ENCODE measurements at places on chromosomes 12 and 14.

DNA sequence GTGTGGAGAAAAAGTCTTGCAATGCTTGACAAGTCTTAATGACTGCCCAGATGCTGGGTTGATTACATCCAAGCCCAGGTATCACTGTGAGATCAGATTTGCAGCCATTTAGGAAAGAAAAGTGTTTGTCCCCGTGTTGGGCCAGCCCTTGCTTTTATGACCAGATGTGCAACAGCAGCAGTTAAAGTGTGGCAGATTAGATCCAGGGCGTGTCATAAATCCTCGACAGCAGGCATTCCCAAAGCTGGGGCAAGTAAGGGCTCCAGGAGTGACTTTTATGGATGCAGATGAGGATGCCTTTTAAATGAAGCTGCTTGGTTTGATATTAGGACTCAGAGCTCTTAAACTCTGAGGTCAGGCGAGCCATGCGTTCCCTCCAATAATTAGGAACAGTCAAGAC, 1.7 kb downstream of the SMOC1 start:
- no peak for DNase-seq

GRCh38 chr12:93183940-93184671, 193.6 kb upstream of the NUDT4 start:
- no peak for DNase-seq

- no peak for DNase-seq
These were observed 58.4 kb downstream of the PTHLH start for GRCh38 chr12:27913999-27914614.

DNA sequence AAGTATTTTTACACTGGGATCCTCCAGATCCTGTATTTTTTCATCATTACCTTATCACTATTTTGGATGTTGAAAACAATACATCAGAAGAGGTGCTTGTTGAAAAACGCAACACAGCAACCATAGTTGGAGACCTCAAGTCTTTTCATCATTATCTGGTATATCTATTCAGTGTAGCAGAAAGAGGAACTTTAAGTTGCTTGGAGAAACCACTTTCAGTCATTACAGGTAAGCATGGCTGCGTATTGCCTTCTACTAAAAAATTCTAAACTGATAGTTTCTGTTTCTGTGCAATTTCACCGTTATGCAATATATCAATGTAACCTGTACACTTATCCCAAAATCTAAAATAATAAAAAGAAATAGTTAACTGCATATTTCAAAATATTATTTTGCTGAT, 32.2 kb upstream of the PTPRQ start:
- DNase-seq: no peak

GRCh38 chr12:80041071-80041470, 58.3 kb upstream of the OTOGL start:
- DNase-seq: no peak

- DNase-seq: no peak
These were observed 237.2 kb downstream of the TTC8 start for GRCh38 chr14:89061696-89062095.

- DNase-seq: no peak
These were observed 61.1 kb downstream of the NCOR2 start for GRCh38 chr12:124506145-124506831.

DNA sequence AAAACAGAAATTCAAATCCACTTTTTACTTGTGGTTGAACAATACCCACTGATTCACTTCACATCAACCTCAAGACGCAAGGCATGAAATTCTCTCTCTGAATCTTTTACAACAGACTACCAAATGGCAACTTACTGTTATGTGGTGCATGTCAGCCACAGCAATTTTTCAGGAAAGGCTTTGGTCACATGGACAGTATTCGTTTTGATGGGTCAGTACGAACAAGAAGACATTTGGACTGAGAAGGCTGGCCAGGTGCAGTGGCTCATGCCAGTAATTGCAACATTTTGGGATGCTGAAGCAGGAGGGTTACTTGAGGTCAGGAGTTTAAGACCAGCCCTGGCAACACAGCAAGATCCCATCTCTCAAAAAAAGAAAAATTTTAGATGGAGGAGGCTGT, 144.0 kb downstream of the SEC23A start:
- DNase-seq: no peak

GRCh38 chr14:82528016-82528415, 994.4 kb upstream of the SEL1L start:
- DNase-seq: no peak

DNA sequence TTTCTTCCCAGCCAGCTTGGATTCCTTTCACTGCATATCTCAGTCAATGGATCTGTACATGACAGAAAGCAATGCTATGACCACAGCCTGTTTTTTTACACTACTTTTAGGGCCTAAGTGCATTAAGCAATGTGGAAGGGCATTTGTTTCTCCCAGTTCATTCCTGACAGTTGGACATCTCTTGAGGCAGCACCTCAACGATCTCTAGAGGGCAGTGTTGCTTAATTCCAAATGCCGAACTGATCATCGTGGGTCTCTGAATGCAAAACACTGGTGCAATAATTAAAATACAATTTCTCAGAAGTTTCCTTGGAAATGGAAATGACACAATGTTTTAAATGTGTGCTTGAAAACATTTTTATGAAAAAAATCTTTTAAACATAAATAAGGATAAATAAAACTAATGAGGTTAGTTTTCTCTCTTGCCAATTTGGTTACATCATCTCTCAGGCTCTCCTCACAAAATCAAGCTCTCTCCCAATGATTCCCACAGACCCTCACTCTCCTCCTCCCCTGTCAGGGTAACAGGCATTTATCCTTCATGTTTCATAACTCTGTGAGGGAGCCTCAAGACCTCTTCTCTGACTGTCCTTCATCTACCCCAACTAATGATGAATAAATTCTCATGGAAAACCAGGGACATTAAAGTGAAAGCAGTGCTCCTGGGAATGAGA, 192.4 kb upstream of the SLC16A7 start:
- no peak for DNase-seq

DNA sequence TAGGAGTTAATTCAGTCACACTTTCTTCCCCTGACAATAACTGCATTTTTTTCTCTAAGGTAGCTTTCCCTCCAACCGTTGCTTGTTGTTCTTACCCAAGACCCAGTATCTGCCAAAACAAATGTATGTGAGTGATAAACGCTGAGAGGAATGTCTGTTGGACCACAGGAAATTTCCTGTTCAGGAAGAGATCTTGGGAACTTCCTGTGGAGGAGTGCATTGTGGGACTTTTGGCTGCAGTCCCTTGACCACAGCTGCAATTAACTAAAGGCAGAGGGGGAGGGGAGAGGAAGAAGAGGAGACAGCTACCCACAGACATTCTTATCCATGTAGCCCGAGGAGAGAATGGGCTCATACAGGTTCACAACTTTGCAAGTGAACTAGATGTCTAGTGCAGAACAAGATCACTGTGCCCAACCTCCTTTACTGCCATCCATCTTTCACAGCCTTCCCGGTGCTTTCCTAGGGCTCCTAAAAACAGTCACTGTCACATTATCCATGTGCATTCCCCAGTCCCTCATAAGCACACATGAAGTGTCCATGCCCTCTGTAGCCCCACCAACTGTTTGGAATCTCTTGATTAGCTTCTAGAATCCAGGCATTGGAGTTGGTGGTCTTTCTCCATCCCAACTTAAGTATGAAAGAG, 149.5 kb downstream of the ETV6 start:
- no peak for DNase-seq

DNA sequence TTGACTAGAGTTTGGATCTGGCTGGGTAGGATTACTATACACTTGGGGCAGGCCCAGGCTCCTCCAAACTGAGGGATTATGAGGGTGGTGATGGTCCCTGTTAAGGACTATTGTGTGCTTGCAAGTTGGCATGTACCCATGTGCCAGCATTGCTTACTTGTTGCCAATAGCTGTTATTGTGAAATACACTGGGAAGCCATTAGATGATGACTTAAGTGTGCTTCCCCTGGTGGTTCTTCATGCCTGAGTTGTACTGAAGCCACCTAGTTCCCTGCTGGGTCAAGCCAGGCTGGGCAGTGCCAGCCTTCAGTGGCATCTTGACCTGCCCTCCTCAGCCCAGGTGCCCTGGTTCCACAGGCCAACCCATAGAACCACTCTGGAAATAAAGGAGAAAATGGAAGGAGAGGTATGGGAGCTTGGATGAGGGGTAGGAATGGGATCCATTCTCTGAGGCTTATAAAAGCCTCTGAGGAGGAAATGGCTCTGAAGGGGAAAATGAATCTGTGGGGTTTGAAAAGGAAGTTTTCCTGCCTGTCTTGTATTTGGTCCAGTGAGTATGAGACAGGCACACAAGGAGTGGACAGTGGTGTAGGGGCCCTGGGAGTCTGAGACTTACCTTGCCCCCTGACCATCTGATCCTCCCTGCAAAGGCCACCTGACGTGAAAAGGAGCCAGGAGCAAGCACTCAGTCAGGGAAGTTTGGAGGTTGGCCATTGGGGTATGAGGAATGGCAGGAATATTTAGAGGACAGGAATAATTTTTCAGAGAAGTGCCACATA, 724 bp downstream of the LTB4R start:
- no peak for DNase-seq

- DNase-seq: no peak
These were observed 17.4 kb downstream of the CLEC4C start for GRCh38 chr12:7729746-7730145.

GRCh38 chr14:51095854-51096823, 1.2 kb upstream of the TRIM9 start:
- no peak for DNase-seq

GRCh38 chr12:57545809-57546437, 1.1 kb downstream of the DCTN2 start:
- no peak for DNase-seq

DNA sequence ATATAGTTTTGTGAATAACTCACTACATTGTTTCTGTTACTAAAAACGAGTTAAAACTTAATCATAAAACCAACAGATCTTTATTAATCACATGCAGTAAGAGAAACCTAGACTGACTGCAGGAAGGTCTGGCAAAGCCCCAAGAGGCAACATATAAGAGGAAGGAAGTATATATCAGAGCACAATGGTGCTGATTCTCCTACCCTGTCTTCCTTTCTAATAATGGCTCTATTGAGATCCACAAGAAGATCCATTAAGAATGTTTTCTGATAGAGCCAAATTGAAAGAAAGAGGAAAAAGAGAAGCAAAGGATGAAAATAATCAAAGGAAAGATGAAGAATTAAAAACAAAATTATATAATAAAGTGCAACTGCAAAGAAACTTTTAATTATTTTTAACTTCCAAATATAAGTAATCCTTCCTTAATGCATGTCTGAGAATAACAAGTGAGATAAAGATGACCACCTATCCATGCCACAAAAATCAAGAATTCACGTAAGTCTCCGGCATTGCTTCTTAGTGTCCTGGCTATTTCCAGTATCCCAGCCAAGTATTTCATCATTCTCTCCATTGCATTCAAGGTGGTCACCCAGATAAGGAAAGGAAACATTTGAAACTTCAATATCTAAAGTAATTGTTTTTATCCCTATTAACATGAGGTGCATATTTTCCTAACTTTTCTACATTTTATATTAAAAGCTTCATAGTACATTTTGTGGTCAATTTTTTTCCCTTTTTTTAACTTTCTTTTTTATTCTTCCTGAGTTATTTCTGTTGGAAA, 62.2 kb downstream of the SOX5 start:
- no peak for DNase-seq

DNA sequence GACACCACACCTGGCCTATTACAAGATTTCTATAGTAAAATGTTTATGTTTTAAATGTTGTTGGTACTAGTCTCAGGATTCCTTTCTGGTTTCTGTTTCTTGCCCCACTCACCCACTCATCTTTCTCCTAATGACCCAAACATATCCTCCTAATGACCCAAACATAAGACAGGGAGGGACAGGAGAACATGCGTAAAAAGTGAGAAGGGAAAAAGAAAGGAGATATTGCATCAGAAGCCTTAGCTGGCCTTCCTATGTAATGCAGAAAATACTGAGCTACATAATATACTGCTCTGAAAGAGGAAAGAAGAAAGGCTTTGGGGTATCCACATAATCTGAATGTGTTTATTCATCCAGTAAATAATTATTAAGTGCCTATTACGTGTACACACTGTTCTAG, 104.6 kb upstream of the GPHB5 start:
- no peak for DNase-seq

- DNase-seq: no peak
These were observed 105.4 kb downstream of the PAPLN start for GRCh38 chr14:73342670-73343069.

GRCh38 chr14:23114120-23114458, 5.0 kb downstream of the CEBPE start:
- no peak for DNase-seq

GRCh38 chr12:133233993-133234564, 1.6 kb downstream of the ANHX start:
- DNase-seq: no peak

DNA sequence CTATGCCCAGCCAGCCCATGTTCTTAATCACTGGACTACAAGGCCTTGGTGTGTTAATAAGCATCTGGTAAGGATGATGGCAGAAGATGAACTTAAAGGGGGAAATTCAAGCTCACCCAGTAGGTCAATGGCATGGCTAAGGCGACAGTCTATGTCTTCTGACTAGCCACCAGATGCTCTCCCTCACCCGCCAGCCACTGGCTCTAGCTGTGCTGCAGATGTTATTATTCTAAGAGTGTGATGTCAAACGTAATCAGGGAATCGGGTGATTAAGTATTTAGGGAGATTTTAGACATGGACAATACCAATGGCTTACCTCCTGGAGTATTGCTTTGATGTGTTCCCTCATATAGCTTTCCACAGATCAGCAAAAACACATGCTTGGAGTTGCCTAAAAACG, 39.2 kb upstream of the MAX start:
- no peak for DNase-seq

- DNase-seq: no peak
These were observed 92.3 kb upstream of the TRHDE start for GRCh38 chr12:72179841-72180240.

- DNase-seq: no peak
These were observed 228.1 kb downstream of the CHST11 start for GRCh38 chr12:104684884-104685283.

- DNase-seq: no peak
These were observed 56.1 kb downstream of the EPS8 start for GRCh38 chr12:15733136-15733535.

DNA sequence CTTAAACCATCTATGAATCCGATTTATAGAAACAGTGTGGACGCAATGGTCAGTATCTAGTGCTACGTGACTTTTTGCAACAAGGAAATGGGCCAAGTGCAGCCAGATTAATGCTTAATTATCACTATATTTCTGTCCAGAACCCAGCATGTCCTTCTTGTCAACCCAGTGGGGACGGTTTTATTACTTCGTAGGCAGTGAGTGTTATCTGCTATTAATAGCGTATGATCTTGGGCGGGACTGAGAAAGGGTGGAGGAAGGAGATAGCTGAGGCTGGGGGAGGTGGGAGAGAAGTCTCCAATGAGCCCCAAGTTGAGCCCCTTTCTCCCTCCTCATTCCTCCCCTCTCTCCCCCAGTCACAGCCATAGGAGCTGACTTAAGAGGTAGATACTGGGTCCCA, 59.7 kb upstream of the FAM222A start:
- DNase-seq: no peak

Measured in stimulated activated CD8-positive, alpha-beta memory T cell treated with anti-CD3 and anti-CD28 coated beads, Interleukin-12 subunit alpha, Interleukin-12 subunit beta, amount 100 ng/mL, for 4 hours (primary cell).